ENCODE measurements at places on chromosomes 11 and 22.
A peak's percentile ranks its signal among the peaks of the same experiment; 100 is the strongest.

DNA sequence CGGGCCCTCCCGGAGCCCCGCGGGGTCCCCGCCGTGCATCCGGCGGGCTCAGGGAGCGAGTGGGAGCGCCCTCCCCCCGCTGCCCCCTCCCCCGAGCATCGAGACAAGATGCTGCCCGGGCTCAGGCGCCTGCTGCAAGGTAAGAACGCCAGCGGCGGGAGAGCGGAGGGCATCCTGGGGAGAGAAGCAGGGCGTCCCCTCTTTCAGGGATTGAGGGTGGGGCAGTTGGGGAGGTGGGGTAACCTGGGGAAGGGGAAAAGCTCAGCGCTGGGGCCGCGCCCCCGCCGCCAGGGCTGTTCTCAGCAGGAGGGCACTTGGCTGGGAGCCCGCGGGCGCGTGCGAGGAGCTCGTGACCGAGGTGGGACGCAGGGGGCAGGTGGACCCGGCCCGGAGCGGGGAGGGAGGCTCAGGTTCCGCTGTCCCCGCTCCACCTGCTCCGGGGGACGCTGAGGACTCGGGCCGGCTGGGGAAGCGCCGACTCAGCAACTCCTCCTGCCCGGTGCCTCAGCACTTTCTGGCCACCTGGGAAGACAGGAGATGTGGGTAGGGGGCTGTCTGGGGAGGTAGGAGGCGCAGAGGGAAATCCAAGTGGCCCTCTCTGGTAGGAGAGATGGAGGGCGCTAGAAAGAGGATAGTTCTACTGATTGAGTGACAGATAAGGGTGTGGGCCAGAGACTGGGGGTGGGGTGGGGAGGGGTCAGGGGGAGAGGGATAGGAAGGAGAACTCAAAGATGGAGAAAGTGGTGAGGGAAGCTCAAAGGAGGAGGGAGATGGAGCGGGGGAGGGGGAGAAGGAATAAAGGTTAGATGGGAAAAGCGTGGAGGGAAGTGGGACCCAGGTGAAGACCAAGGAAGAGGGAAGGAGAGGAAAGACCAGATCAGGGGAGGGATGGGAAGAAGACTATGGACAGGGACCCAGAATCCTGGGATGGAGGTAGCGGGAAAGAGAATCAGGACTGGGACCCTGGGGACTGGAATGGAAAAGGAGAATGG is 726 bp downstream of the RTN4RL2 start:
- DNase-seq: no peak

DNA sequence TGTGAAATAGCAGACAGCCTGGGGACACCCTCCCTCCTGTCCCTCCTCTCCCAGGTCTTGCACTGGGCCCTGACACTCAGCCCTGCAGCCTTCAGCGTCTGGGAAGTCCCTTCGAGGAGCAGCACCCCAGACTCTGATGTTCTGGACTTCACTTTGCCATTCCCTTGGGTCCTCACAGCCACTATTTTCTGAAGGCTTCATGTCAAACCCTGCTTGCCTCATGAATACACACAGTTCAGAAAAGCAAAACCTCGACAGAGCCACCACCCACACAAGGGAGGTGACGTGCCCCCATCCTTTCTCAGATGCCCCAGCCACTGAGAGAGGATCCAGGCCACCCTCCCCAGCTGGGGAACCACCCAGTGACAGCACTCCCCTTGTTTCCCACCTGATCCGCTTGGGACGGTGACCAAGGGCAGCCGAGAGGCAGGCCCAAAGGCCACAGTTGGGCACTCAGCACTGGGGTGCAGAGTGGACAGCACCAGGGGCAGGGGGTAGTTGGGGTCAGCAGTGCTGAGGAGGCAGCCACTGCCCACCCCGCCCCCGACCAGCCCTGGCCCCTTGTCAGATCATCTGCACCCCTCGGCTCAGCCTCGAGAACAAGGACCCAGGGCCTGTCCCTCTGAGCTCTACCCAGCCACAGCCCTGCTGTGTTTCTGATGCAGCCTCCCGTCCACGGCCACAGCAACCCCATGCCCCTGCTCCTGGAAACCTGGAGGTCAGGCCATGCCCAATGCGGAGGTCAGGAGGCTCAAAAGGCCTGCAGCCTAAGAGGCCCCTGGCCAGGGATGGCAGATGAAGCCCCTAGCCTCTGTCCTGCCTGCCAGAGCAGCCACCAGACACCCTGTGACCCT is 3.1 kb upstream of the TNNT3 start:
- DNase-seq: no peak

- no peak for DNase-seq
Measured at GRCh38 chr22:50144005-50144614, 26.4 kb upstream of the PANX2 start.

- no peak for DNase-seq
Measured at GRCh38 chr11:59918987-59919589, 19.1 kb upstream of the OOSP1 start.

- DNase-seq: no peak
Measured at GRCh38 chr22:27994481-27995331, 75.7 kb upstream of the PITPNB start.

GRCh38 chr11:133947321-133947756 is 9.4 kb downstream of the IGSF9B start:
- no peak for DNase-seq

GRCh38 chr11:118216621-118217481 is 8.0 kb downstream of the JAML start:
- no peak for DNase-seq

GRCh38 chr11:130002352-130002845 is at the start of gene PRDM10:
PRDM10 (minus strand) TSS chr11:130002835; CDS start chr11:129960964, 41,871 bp downstream.
- DNase-seq: peak; percentile 94

DNA sequence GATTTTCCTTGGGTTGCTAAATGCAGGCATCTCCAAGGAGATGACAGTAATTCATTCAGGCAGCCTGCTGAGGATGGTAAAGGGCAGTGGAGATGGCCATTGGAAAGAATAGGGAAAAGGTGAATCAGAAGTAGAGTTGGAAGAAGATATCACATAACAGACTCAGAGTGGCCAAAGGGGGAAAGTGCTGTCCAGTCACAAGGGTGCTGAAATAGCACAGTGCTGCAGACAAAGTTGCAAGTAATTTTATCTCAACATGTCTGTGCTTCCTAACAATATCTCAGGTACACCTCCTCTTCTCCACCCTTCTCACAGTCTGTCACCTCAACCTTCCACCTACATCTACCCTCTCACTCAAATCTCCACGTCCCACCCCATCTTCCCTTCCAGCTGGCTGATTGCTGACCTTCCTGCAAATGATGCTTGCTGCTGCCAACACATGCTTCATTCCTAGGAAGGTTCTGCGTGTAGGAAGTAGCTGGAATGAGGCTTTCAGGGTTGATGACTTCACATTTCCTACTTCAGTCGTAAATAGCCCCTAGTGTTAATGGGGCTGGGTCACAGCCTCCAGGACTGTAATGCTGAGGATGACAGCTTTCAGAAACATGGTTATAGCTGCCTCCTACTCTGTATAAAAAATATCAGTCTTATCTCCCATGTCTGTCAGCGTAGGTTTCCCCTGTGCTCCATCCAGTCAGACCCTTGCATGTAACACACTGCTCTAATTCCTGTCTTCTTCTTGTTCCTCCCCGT is 123.9 kb downstream of the CTNND1 start:
- DNase-seq: peak; percentile 1

DNA sequence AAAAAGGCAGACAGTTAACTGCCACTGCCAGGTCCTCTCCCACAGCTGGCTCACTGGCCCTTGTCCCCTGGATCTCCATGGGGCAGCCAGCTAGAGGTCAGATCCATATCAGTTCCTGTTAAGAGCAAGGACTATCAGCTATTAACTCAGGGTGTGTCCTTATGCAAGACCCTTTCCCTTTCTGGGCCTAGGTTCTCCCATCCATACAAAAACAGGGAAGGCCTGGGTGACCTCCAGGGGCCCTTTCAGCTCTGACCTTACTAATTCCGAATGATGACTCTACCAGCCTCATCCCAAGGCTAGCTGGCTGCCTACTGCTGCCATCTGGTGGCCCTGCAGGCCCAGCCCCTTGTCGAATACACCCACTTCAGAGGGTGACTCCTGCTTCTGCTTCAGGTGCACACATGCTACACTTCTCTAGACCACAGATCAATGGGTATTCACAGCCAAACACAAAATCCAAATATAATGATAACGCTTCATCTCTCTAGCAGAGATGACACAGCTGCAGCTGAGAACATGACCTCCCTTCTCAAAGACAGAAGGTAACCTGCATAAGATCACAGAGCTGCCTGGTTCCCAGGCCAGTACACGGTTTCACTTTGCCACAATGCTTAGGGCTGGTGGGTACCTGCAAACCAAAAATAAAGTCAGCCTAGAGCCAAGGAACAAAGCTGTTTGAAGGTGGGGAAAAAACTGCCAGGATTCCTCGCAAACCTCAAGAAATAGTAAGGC is 34.1 kb downstream of the SERGEF start:
- DNase-seq: peak; percentile 33

DNA sequence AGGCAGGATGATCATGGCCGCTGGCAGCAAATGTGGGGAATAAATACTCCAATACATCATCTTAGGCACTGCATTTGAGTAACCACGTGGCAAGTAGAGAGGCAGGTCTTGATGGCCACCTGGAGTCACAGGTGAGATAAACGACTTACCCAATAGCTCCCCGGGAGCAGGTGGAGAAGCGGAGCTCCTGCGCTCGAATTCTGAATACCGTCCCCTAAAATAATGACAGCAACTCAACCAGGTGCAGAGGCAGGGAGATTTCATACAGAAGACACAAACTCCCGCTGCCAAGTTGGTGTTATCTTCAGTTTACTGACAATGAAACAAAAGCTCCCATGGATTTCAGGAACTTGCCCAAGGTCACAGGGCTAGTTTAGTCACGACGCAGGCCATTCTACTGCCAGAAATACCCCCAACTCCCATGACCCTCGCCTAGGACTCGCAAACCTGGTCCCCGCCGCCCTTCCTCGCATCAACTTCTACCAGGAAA is 437 bp downstream of the SLC43A3 start:
- DNase-seq: no peak

- no peak for DNase-seq
Measured at GRCh38 chr11:96707273-96707672, 317.5 kb downstream of the JRKL start.

- no peak for DNase-seq
Measured at GRCh38 chr22:25451480-25452114, 112.9 kb upstream of the GRK3 start.

- DNase-seq: no peak
Measured at GRCh38 chr22:35209203-35209602, 48.1 kb upstream of the HMGXB4 start.

DNA sequence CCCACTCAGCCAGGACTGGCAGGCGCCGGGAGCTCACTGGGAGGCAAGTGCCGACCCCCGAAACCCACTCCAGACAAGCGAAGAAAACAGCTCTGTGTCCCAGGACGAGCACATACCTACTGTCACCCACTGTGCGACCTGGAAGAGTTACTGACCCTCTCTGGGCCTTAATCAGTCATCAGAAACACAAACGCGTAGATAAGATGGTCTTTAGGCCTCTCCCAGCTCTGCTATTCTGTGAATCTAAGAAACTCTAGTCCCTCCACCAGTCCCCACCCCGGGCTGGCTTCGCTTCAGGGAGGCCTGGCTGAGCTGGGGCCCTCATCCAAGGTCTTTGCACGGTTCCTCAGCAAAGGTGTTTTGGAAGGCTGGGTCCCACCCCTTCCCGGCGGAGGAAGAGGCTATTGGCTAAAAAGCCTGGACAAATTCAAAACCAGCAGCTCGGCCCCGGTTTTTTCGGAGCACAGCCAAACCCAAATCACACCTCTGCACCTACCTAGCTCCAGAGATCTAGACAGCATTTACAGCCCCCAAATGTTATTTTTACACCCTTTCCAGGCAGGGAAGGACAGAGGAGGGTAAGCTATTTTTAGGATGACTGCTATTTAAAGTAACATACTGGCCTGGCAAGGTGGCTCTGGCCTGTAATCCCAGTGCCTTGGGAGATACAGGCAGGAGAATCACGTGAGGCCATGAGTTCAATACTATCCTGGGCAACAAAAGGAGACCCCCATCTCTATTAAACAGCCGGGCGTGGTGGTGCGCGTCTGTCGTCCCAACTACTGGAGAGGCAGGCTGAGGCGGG is 13.2 kb upstream of the HDHD5 start:
- no peak for DNase-seq

DNA sequence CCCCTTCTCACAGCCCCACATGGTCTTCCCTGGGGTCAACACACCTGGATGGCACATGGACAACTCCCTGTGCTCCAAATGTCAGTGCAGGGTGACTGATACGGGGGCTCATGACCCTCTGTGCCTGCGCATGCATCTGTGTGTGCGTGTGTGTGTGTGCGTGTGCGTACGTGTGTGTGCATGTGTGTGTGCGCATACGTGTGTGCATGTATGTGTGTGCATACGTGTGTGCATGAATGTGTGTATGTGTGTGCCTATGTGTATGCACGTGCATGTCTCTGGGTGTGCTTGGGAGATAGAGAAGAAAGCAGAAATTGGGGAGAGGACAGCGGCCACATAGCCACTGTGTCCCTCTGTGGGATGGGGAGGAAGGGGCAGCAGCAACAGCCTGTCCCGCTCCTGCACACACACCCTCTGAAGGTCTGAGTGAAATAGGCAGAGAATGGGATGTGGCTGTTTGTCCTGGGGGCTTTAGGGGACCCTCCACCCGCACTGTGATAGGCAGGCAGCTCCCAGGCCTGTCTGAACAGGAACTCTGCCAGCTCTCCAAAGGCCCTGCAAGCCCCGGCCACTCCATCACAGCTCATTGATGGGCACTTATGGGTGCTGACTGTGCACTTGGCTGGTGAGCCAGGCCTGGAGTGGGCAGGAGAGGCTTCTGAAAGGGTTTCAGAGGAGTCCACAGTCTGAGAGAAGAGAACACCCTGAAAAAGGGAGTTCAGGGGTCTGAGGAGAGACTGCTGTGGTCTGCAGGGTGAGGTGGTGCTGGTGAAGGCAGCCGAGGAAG is 28.7 kb upstream of the PICK1 start:
- DNase-seq: no peak

GRCh38 chr22:33271390-33272161 is 213.4 kb upstream of the SYN3 start:
- DNase-seq: peak; percentile 25

Measured in putamen (tissue), 1 donor.